ENCODE measurements at places on chromosomes 16 and 17. TPM values are rescaled to one million over a fixed set of nuclear protein-coding genes. Genes with fewer than 3 reads are reported as not detected.

The ITGB3 gene
- total RNA-seq = 14.2 TPM

The IL32 gene
- total RNA-seq = 4.4 TPM

The KRTAP9-4 gene
- total RNA-seq = not detected

The SRCIN1 gene
- under 0.01 TPM for total RNA-seq

The CCL5 gene
- 0.13 TPM for total RNA-seq

The HOXB9 gene
- not detected for total RNA-seq

The TK1 gene
- total RNA-seq = 136 TPM

The RFWD3 gene
- 24.3 TPM for total RNA-seq
